Hippocampal formation (tissue), 2 donors: ENCODE measurements at places on chromosomes 12 and 14.

DNA sequence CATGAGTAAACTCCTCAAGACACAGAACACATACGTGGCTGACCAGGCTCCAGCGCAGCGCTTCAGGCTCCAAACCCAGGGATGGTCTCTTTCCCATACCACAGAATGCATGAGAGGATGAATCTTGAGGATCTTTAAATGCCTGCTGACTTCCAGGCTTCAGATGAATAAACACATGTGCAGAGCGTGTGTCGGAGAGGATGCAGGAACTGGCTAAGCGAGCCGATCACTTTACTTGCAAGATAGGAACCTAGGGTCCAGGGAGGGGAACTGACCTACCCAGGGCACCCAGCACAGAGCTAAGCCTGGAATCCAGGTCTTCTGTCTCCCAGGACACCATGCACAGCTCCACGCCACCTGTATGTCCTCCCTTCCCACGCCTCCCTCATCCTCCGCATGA lies 209.8 kb downstream of the BCL11B start:
- no peak for DNase-seq

DNA sequence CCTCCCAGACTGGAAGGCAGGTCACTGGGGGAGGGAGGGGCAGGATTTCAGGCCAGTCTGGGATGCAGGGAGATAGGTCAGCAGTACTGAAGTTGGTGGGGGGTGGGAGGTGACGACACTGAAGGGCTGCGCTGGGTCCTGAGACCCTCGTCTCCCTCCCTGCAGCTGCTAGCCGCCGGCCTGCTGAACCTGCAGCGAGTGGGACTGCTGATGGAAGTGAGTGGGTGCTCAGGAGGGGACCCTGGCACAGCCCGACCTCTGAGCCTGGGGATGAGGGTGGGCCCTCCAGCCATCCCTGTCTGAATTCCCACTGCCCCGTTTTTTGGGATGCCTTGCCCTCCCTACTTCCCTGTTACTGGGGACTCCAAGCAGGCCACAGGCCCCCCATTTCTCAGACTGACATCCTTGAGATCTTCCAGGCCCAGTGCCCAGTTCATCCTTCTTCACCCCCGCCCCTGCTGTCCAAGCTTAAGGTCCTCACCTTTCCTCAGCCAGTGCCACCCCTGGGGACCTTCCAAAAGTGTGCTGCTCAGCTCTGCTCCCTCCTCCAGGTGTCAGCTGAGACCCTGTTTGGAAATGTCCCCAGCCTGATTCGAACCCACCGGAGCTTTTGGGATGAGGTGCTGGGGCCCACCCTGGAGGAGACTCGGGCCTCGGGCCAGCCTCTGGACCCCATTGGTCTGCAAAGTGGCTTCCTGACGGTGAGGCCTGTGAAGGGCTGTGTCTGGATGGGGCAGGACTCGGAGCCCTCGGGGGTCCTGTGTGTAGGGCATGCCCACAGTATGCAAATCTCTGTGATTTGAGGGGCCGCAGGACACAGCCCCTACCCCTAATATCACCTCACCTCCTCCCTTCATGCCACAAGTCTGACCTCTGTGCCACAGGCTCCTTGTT lies 5.5 kb downstream of the PLEKHG6 start:
- DNase-seq, result no peak

GRCh38 chr14:48628870-48629269 lies 953.5 kb upstream of the MDGA2 start:
- DNase-seq, result no peak

DNA sequence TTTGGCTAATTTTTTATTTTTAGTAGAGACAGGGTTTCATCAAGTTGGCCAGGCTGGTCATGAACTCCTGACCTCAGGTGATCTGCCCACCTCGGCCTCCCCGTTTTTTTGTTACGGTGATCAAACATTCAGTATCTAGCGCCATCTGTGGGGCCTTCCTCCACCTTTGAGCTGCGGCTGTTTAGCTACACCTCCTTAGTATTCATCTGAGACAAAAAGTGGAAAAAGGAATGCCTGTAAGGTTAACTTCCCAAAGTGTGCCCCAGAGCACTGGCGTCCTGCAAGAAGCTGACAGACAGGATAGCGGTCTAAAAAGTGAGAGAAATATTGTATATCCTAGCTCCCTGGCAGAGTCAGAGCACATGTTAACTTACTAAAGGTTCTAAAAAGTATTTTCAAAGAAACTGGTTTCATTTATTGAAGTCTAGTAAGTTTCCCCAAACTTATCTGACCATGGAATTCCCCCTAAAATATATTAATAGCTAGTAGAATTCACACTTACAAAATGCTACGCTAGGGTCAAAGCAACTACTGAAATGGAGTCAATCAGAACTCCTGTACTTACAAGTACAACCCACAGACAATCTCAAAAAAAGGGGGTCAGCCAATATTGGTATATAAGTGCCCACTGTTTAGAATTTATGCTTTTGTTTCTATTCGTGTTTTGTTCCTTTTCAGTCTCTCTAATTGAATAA lies 59.1 kb downstream of the DUSP16 start:
- no peak for DNase-seq

- no peak for DNase-seq
Observed at GRCh38 chr14:23119363-23120327, 590 bp upstream of the CEBPE start.

DNA sequence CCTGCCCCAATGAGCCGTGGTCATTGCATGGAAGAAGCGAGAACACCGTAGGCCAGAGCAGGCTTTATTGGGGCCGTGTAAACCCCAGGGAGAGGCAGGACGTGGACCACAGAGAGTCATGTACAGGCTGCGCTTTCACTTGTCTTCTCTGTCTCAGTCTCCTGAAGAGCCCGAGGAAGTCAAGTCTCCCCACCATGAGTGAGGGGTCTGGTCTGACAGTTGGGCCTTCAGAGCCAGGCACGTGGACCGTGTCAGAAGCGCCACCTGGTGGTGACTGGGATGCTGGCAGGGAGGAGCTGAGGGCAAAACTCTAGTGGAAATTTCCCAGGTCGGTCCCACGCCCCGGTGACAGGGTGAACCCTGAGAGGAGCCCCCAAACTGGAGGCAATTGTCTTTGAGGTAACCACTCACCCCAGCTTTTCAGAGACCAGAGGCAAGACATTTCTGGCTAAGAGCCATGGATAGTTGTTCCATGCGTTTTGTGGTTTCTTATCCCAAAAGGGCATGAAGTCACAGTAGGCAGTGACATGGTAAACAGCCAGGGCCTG lies 17.4 kb downstream of the RPS6KL1 start:
- DNase-seq, result peak; percentile 55

DNA sequence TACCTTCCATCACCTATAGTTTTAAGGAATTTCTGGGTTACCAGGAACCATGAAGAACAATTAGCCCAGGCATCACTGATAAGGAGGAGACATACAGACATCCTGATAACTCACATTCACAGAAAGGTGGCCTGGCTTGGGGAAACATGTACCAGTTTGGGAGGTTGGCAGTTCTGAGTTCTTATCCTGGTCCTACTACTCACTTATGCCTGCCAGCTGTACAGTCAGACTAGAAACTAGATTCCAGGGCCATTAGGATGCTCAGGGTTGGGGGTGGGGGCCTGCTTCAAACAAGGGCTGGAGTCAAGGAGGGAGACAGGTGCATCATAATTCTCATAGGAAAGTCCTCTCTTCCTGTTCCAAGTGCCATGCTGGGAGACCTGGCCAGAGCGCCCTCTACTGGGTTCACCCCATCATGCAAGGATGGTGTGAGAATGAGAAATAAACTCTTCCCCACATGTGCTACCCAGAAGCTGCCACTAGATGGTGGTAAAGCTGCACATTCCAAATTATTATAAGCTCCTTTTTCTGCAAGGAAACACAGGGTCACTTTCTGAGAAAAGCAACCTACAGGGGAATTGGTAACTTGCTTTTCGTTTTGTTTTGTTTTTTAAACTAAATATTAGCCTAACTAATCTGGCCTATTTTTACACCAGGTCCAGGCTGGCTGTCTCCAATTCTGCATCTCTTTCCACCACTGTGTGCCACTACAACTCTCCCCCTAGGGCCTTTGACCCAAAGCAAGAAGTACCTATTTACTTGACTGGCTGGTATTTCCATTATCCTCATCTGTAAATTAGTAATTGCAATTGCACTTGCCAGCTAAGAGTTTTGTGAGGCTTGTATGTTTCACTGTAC lies 14.5 kb downstream of the OAS2 start:
- DNase-seq, result peak; percentile 22

- no peak for DNase-seq
Observed at GRCh38 chr14:37399517-37399916, 195.5 kb downstream of the FOXA1 start.

DNA sequence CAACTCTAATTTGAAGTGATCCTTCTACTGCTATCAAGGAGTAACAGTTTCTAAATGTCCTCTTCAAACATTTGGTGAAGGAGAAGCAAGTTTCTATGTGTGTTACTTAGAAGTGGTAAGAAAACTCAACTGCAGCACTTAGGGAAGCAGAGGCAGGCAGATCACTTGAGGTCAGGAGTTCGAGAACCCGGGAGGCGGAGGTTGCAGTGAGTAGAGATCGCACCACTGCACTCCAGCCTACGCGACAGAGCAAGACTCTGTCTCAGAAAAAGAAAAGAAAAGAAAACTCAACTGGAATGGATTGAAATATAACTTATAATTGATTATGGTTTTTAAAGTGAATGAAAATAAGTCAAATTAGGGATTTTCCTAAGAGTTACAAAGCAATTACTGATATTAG lies 169.7 kb upstream of the ATP2B1 start:
- DNase-seq, result no peak

DNA sequence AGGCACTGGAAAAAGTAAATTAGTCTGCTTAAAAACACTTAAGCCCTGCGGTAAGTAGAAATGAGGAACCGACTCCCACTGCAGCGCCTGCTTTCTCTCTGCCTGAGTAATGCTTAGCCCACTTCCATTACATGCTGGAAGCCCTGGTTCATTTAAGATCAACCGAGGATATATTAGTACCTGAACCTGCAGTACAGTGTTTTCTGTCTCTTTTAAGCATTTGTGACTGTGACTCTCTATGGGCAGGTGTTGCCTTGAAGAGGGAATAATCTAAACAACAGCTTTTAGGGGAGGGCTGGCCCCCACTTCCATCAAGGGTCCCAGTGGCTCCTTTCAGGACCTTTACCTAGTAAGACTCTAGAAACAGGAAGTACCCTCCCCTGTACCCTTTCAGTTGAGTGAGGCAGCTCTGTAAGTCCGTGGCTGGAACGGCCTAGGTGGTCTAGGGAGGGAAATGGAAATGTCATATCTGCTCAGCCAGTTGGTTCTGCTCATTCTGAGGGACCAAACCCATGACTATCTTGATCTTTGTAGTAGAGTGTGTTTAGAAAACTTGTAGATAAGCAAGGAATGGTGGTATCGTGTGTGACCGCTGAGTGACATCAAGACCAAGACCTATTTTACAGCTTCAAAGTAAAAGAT lies 56.2 kb downstream of the FNTB start:
- DNase-seq, result no peak

DNA sequence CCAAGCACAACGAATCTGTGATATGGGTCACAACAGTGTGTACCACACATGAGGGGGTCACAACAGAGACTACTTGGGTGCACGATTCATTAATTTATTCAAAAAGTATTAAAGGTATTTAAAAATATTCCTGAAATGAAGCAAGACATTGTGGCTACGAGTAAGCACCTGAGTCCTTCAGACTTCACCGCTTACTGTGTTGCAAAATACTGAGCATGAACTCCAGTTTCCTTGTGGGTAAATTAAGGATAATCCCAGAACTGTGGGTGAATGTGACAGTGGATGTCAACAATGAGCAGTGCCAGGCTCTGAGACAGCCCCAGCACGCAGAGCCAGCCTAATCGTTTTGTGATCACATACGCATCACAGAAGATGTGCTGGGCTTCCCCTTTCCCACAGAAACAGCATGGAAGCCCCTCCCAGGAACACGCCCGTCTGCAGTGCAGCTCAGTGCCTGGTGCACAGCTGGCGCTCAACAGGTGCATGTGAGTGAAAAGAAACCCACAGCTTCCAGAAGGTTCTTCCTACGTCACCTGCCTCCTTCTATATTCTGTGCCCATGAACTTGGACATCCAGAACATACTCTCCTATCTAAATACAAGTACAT lies 29.1 kb downstream of the CDC42BPB start:
- DNase-seq, result no peak

DNA sequence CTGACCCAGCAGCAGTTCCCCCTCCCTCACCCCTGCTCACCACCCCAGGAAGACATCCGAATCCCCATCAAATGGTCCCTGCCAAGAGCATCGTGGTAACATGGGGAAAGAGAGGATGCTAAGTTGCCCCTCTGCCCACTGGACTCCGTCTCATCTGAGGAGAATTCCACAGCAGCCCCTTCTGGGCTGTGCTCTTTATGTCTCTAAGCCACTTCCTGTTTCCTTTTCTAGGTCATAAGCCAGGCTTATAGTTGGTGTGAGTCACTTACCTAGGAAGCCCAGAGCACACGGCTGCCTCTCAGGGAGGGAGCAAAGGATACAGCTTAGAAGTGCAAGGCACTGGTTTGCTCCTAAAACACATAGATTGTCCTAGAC lies 76.0 kb downstream of the VCPKMT start:
- DNase-seq, result no peak

GRCh38 chr12:111287125-111287900 lies 81.6 kb downstream of the PHETA1 start:
- no peak for DNase-seq

DNA sequence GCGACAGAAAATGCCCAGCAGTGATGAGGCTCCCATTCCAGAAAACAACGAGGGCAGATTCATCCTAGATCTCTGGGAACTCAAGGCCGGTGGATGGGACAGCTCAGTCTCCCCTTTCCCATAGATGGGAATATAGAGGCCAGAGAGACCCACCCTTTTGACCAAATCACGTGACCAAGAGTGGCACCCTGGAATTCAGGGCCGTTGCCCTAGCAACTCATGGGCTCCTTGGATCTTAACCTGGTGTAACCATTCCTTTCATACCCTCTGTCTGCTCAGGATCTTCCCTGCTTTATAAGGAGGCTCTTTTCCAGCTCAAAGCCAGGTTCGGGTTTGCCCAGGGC lies 8.4 kb upstream of the LRTM2 start:
- DNase-seq, result no peak

GRCh38 chr12:44837114-44837755 lies 38.9 kb downstream of the NELL2 start:
- no peak for DNase-seq

GRCh38 chr12:53380794-53381730 lies 1.1 kb downstream of the SP1 start:
- no peak for DNase-seq

DNA sequence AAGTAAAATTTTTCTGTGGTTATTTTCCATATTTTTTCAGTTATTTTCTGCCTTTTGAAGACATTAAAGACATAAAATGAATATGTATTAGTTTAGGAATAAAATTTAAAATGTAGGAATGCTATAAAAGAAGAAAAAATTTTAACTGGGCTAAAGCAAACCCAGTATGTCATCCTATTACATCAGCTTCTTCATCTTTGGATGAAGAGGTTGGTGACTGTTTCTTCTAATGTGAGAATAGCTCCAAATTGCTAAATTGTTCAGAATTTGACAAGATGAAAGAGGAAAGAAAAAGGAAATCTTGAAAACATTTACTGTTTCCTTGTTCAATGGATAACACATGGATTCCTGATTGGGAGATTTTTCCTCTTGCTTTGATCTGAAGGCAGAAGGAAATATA lies 52.7 kb upstream of the PZP start:
- DNase-seq, result no peak
